Activated CD8-positive, alpha-beta T cell treated with anti-CD3 and anti-CD28 coated beads, Interleukin-2, amount 10 ng/mL, durations not matched to agents 7 days and 5 days (primary cell): ENCODE measurements at places on chromosomes 6 and 20. TPM values are rescaled to one million over a fixed set of nuclear protein-coding genes. Genes with fewer than 3 reads are reported as not detected.

The HLA-DMB gene
- total RNA-seq, result 14.7 TPM

The COX4I2 gene
- not detected for total RNA-seq

GRCh38 chr20:9110916-9111432 is 42.1 kb downstream of the PLCB4 start:
- no peak for DNase-seq

- DNase-seq, result no peak
These were observed 933 bp downstream of the SSR1 start for GRCh38 chr6:7311917-7312615.

GRCh38 chr6:151690303-151690702 is 117.2 kb upstream of the ESR1 start:
- DNase-seq, result no peak

DNA sequence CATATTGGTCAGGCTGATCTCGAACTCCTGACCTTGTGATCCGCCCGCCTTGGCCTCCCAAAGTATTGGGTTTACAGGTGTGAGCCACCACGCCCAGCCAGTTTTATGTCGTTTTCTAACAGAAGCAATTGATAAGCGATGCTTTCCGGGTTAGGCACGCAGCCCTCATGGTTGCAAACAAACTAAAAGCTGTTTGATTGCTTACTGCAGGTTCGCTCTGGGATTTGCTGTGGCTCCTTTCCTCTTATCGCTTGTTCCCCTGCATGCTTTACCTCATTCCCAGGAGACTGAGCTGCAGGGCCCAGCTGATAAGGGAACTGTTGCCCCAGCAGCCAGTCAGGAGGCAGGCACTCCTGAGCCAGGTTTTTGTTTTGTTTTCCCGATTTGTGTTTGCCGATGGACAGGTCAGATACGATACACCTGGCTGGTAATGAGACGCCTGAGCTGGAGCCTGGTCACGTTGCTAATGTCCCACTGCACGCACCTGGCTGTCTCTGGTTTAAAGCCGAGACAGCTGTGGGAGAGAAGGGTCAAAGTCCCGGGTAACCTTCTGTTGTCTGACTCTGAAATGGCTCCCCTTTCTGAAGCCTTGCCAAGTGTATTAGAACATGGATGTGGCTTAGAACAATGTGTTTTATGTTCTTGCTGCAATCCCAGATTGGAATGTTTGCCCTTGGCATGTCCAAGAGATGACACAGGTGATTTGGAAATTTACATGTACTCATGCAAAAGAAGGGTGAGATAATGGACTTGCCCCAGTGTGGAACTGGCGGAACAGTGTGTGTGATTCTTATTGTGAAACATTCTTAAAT is 19.9 kb downstream of the DSP start:
- DNase-seq, result no peak

- no peak for DNase-seq
These were observed 39.8 kb upstream of the RSPO4 start for GRCh38 chr20:1041845-1042390.

The MUC22 gene
- total RNA-seq, result not detected

GRCh38 chr6:38805127-38805655 is 90.1 kb downstream of the DNAH8 start:
- DNase-seq, result no peak

- peak; percentile 65 for DNase-seq
These were observed 11.3 kb downstream of the DIDO1 start for GRCh38 chr20:62914970-62915457.

GRCh38 chr20:49562311-49563014 is 5.5 kb downstream of the PTGIS start:
- no peak for DNase-seq

The LY86 gene
- total RNA-seq, result 1.9 TPM

- no peak for DNase-seq
These were observed 339.7 kb downstream of the TBC1D32 start for GRCh38 chr6:120994573-120994967.

GRCh38 chr20:20712004-20712473 is 405 bp downstream of the RALGAPA2 start:
- no peak for DNase-seq

GRCh38 chr20:43590036-43590391 is 723 bp upstream of the IFT52 start:
- DNase-seq, result no peak

DNA sequence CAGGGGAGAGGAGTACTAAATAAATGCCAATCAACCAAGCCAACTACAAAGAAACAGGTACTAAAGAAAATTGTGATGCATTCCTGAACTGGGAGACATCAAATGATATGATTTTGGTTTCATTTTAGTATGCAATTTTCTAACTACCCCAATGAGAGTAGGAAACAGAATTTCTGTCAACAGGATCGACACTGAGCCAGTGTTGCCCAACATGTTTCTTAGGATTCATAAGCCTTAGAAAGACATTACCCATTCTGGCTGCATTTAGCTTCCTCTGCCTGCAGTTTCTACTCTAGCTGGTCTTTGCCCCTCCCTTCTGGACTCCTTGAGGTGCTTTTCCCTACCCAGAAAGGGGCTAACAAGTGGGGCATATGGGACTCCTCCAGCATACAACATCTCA is 49.8 kb downstream of the KCTD20 start:
- no peak for DNase-seq

The WFDC9 gene
- total RNA-seq, result not detected

The KCTD20 gene
- total RNA-seq, result 58.9 TPM

The MOXD1 gene
- total RNA-seq, result not detected

The RPS21 gene
- 1,875 TPM for total RNA-seq

GRCh38 chr20:37552415-37552814 is 24.7 kb upstream of the BLCAP start:
- no peak for DNase-seq

- DNase-seq, result no peak
These were observed 20.7 kb downstream of the CGA start for GRCh38 chr6:87074101-87074621.

The FILIP1 gene
- not detected for total RNA-seq

- DNase-seq, result no peak
These were observed 10.8 kb upstream of the SF3B5 start for GRCh38 chr6:144106206-144106605.

DNA sequence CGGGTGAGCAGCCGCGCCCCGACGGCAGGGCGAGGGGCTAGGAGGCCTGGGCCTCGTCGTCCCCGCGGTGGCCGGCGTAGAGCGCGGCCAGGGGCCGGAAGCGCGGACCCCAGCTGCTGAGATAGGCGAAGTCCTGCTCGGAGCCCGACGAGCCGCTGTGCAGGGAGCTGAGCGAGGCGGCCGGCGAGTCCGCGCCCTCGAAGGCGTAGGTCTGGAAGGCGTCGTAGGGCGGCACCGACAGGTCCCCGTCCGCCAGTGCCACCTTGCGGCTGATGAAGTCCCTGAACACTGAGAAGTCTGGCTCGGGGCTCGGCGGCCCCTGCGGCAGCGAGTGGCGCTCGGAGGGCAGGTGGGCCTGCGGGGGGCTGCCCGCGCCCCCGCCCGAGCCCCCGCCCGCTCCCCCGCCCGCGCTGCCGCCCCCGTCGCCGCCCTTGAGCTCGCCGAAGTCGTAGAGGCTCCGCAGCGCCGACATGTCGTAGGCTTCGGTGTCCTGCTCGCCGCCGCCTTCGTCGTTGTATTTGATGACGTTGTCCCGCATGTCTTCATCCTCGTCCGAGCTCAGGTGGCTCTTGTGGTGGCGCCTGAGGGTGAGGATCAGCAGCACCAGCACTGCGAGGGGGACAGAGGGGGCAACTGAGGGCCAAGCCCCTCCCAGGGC is 56.5 kb downstream of the CD40 start:
- peak; percentile 77 for DNase-seq

DNA sequence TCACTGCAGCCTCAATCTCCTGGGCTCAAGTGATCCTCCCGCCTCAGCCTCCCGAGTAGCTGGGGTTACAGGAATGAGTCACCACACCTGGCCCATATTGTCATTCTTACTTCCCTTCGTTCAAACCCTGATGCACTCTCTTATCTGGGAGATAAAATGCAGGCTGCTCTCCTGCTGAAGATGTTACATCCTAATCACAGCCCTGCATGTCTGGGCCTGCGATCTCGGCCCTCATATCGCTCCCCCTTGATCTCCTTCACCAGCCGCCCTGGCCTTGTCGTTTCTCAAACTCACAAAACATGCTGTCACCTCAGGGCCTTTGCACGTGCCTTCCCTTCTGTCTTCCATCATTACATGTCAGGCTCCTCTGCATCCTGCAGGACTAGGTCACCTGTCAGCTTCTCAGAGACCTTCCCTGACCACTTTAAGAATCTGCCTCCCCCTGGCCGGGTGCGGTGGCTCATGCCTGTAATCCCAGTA is 8.8 kb upstream of the C20orf203 start:
- DNase-seq, result no peak

GRCh38 chr6:115896538-115897129 is 164.1 kb downstream of the FRK start:
- DNase-seq, result no peak

The TUBB2B gene
- total RNA-seq, result not detected

The NKAIN4 gene
- total RNA-seq, result not detected

DNA sequence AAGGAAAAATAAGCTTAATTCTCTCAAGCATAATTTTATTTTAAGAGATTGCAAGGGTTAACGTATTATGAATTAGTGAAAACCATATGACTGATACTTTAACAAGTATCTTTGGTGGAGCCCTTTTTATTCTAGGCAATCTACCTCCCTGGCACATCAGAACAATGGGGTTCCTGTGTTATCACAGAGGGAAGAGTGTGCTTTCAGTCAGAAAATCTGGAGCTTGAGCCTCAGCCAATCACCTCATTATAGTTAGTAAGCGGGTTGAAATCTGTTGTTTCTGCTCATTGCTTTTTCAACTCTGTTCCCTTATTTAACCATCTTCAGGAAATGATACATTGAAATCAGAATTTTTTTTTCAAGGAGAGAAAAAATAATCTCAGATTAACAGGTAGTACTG is 391 bp downstream of the ADGRF1 start:
- DNase-seq, result no peak

The BTNL2 gene
- not detected for total RNA-seq

The SLC17A1 gene
- total RNA-seq, result not detected

DNA sequence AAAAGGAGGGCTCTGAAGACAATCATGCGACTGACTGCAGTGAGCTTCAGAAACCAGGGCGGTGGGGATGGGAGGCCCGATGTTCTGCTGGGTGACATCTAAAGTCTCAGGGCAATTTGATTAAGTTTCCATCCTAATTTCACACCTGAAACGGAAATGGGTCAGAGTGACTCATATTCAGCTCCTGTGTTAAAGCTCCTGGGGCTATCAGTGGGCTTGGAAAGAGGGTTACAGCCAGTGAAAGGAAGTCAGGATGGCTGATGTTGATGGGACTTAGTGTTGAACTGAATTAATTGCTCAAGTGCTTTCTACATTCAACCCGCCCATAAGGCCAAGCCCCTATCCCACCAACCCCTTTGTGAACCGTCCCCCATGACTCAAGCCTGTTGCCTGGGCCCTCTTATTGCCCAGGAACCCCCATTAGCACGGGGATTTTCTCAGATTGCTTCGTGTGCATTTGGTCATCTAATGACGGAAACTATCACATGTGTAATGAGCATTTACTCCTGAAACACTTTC is 47.1 kb upstream of the TBC1D7 start:
- peak; percentile 50 for DNase-seq

DNA sequence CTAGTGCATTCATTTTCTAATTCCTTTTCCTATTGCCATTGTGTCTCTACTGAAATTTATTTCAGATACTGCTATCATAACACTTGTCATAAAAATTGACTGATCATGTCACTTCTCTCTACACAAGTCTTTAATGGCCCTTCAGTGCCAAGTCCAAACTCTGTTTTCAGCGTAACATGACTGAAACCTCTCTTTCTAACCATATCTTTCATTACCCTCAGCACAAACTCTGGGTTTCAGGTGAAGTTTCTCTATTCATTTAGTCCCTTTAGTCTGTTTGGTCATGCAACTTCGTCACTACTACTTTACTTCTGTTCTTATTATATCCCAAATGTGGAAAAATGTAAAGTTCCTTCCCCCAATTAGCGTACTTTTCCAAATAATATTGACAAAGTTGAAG is 234.9 kb downstream of the OGFRL1 start:
- DNase-seq, result no peak

The PAK5 gene
- total RNA-seq, result not detected

GRCh38 chr6:6538261-6538660 is 50.3 kb upstream of the LY86 start:
- no peak for DNase-seq

GRCh38 chr6:130593200-130593599 is 227.4 kb downstream of the TMEM200A start:
- DNase-seq, result no peak

DNA sequence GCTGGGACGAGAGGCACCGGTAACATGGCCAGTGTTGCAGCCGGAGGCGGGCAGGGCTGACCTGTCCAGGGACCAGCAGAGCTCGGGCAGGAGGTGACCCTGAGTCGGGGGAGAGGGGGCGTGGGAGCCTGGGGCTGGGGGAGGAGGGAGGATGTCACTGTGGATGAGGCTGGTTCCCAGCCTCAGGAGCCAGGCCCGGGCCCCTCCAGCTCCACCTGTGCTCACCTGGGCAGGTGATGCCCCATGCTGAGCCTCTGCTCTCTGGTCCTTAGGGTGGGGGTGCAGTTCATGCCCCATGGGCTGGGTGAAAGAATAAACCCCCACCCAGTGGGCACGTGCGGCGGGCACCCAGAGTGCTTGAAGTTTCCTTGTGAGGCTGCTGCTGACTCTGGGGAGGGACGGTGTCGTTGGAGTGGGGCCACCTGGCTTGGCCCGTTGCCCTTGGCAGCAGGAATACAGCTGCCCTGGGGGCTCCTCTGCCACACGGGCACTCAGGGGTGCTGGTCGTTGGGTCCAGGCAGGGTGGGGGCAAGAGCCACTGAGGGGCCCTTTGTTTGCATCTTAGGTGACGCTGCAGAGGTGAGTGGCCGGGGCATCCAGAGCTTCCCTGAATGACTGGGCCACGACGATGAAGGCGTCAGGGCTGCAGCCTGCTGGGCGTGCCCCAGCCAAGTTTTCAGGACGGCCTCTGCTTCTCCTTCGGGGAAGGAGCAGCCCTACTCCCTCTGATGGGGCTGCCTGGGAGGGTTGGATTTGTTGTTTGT is 24.7 kb upstream of the BHLHE23 start:
- no peak for DNase-seq

The EFCAB8 gene
- total RNA-seq, result 1.5 TPM

- no peak for DNase-seq
These were observed 100.0 kb upstream of the CNR1 start for GRCh38 chr6:88266126-88266525.

The RAB23 gene
- 2.4 TPM for total RNA-seq

GRCh38 chr6:4872841-4873240 is 96.6 kb downstream of the CDYL start:
- no peak for DNase-seq

The MROH8 gene
- 2.6 TPM for total RNA-seq

DNA sequence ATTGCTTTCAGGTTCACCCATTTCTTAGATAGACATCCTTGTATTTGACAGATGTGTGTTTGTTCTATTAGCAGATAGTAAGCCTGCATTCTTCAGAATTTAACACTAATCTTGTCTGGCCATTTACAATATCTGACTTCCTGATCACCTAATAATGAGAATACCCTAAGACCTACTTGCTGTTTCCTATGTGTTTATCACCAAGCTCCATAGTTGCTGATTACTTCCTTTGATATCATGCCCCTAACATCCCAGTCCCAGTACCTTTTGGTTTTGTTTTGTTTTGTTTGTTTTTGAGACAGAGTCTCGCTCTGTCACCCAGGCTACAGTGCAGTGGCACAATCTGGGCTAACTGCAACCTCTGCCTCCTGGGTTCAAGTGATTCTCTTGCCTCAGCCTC is 143.6 kb upstream of the DST start:
- DNase-seq, result no peak

The CBFA2T2 gene
- 14.4 TPM for total RNA-seq
